CD4-positive, CD25-positive, alpha-beta regulatory T cell (primary cell): ENCODE measurements at places on chromosomes 11 and 22. TPM values are rescaled to one million over a fixed set of nuclear protein-coding genes. Genes with fewer than 3 reads are reported as not detected.

- no peak for DNase-seq
Observed at GRCh38 chr11:96246718-96247552, 96.1 kb downstream of the MAML2 start.

GRCh38 chr22:40024201-40025061 lies 29.7 kb downstream of the FAM83F start:
- DNase-seq: peak; percentile 45

GRCh38 chr11:227824-228379 lies 8.2 kb downstream of the SIRT3 start:
- DNase-seq: no peak

- DNase-seq: no peak
Observed at GRCh38 chr11:66845876-66846212, 2.6 kb downstream of the RCE1 start.

DNA sequence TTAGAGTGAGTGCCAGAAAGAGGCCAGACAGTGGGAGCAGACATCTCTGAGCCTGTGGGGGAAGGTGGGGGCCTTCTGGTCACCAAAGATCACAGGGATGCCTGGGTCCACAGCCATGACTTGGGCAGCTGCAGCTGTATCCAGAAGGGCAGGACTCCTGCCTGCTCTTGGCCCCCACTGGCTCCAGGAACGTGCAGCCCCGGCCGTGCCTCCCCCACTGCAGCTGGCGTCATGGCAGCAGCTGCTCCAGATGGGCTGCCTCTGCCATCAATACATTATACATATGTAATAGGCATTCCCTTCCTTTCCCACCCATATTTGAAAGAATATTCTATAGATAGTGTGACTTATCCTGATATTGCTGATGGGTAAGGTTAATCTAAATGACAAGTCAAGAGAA lies 195.5 kb upstream of the SNX19 start:
- no peak for DNase-seq

DNA sequence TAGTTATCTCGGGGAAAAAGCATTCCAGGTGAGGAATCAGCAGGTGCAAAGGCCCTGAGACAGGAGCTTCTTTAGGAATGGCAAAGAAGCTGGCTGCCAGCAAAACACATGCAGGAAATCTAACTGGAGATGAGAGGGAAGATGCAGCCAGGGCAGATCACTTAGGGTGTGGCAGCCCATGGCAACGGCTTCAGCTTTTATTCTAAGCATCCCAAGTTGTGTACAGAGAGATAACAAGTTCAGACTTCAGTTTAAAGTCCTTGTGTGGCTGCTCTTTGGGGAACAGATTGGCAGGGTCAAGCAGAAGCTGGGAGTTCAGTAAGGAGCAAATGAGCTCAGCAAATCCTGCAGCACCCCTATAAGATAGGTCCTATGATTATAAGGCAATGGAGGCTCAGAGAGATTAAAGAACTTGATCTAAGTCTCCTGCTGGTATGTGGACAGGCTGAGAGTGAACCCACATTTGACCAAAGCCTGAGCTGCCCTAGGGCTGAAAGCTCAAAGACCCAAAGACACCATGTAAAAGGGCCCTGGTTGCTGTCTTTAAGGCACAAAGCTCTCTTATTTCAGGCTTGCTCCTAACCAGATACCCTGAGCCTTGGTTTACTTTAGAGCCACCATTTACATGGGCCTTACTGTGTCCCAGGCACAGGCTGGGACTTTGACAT lies 466.8 kb downstream of the SOX6 start:
- DNase-seq: no peak

DNA sequence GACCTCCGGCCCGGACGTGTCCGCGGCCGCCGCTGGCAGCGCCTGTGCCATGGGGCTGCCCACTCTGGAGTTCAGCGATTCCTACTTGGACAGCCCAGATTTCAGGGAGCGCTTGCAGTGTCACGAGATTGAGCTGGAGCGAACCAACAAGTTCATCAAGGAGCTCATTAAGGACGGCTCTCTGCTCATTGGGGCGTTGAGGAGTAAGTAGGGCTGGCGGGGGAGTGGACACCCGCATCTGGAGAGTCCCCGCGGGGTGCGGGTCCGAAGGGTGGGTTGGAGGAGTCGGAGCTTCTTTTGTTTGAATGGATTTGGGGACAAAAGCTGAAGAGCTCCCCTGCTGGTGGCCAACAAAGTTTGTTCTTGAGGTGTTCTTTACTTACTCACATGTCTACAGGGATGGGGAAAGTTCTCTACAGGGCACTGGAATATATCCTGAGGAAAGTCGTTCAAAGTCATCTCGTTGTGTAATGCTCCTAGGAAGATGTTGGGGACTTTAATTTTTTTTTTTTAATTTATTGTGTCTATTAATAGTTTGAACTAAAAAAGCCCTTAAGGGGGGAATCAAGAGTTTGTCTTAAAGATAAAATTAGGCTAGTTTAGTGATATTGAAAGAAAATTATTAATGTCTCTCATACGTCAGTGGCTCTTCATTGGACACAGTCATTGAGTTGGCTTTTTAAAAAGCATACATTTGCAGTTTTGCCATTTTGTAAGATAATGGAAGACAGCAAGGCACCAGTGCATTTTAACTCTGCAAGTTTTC lies 725 bp downstream of the ARHGAP42 start:
- DNase-seq: peak; percentile 37

- peak; percentile 62 for DNase-seq
Observed at GRCh38 chr11:35040221-35040942, 98.6 kb upstream of the CD44 start.

DNA sequence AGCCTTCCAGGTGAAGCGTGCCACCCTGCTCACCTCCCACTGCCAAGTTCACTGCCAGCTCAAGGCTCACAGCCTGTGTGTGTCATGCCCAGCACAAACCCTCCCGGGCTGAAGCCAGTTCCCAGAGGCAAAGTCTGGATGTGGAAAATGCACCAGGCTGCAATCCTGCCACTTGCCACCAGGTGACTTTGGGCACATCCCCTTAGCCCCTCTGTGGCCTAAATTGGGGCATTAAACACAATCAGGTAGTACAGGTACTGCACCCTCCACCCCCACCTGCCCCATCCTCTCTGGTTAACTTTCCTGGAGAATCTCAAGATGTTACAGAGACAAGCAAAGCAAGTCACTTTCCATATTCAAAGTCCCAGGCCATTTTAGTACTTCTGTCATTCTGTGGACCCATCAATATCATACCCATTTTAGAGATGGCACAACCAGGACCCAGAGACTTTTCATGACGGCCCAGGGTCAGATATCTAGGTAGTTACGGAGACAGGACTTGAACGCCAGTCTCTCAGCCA lies 1.8 kb upstream of the RASD2 start:
- DNase-seq: no peak

- no peak for DNase-seq
Observed at GRCh38 chr11:65526744-65527143, 1.9 kb downstream of the SCYL1 start.

DNA sequence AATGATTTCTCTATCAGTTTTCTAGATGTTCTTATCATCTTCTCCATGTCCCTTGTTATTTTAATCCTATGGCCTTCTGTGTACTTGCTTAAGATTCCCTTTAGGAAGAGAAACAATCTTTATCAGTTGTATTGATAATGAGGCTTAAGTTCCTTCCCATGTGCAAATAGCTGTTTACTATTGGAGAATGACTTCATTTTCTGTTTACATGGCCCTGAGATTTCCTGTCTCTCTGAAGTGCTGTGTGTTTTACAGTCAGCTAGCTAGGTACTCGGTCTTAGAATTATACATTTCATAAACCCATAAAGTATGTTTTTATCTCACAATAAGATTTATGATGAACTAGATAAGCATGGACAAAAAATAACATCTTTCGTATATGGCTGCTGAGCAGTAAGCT lies 67.5 kb upstream of the CCDC179 start:
- DNase-seq: no peak

DNA sequence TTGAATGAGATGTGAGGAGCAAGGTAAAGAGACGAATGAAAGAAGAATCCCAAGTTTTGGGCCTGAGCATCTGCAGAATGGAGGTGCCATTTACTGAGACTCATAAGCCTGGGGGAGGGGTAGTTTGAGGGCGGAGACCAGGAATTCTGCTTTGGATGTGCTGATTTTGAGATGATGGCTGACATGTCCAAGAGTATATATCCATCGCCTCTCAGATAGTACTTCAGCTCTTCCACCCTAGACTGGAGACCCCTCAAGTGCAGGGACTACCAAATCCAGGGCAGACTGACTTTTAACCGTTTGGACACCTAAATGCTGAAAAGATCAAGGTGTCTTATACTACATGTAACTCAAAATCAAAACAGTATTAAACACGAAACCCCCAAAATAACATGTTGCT lies 1.3 kb upstream of the SDF2L1 start:
- DNase-seq: no peak

DNA sequence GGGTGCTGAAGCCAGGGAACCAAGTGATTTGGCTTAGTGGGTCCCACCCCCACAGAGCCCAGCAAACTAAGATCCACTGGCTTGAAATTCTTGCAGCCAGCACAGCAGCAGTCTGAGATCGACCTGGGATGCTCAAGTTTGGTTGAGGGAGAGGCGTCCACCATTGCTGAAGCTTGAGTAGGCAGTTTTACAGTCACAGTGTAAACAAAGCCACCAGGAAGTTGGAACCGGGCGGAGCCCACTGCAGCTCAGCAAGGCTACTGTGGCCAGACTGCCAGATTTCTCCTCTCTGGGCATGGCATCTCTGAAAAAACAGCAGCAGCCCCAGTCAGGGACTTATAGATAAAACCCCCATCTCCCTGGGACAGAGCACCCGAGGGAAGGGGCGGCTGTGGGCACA lies 424.1 kb upstream of the TENM4 start:
- no peak for DNase-seq

GRCh38 chr22:42862045-42862734 lies 5.1 kb upstream of the ARFGAP3 start:
- DNase-seq: no peak

DNA sequence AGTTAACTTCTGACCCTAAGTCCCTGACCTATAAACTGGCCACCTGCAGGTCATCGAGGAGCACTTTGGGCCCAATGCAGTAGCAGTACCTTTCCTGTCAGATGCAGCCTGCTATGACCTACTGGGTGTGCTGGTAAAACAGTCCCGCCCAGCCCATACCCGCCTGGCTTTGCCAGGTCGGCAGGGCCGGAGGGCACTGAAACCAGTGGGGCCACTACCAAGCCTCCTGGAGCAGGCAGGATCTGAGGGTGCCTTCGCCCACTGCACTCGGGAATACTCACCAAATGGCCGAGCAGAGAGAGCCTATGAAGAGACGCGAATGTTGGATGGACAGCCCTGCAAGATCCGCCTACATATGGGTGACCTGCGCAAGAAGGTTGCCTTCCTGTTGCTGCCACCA lies 4.4 kb downstream of the C11orf42 start:
- DNase-seq: no peak

- no peak for DNase-seq
Observed at GRCh38 chr11:94856443-94856842, 88.3 kb downstream of the AMOTL1 start.

- peak; percentile 37 for DNase-seq
Observed at GRCh38 chr22:39242595-39243438, 2.0 kb downstream of the PDGFB start.

DNA sequence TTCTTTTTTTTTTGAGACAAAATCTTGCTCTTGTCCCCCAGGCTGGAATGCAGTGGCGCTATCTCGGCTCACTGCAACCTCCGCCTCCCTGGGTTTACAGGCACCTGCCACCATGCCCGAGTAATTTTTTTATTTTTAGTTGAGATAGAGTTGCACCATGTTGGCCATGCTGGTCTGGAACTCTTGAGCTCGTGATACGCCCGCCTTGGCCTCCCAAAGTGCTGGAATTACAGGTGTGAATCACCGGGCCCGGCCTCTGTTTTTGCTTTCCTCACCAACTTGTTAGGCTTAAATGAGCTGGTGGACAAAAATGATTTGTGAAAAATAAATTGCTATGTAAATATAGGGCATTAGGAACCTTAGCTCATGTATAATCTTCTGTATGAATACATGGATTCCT lies 3.5 kb downstream of the MEI1 start:
- no peak for DNase-seq

KREMEN1 gene
- total RNA-seq: 0.10 TPM

PLAAT5 gene
- total RNA-seq: 1.8 TPM

CARD16 gene
- 109 TPM for total RNA-seq

TOM1 gene
- 194 TPM for total RNA-seq

OR2AG2 gene
- total RNA-seq: not detected

LRRC74B gene
- total RNA-seq: 0.10 TPM
